ENCODE measurements at places on chromosomes 16 and 17. TPM values are rescaled to one million over a fixed set of nuclear protein-coding genes. Genes with fewer than 3 reads are reported as not detected.

DNA sequence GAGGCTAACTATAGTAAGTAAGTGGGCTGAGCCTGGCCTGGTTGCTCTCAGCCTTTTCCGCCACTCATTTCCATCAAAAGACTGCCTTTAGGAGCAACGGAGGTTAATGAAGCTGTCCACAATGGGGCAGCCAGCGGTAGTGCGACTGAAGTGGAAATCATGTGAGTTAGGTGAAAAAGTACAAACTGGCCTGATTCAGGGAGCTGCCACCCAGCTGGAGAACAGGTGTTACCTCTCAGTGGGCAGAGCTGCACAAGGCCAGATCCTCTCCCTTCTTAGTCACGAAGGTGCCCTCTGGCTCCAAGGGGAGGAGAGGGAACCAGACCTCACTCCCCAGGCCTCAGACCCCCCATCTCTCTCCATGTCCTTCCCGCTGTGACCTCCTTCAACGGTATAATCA lies 34.4 kb upstream of the CDRT4 start:
- DNase-seq = no peak

- no peak for DNase-seq
Observed at GRCh38 chr16:58119509-58119845, 9.7 kb downstream of the CFAP20 start.

DNA sequence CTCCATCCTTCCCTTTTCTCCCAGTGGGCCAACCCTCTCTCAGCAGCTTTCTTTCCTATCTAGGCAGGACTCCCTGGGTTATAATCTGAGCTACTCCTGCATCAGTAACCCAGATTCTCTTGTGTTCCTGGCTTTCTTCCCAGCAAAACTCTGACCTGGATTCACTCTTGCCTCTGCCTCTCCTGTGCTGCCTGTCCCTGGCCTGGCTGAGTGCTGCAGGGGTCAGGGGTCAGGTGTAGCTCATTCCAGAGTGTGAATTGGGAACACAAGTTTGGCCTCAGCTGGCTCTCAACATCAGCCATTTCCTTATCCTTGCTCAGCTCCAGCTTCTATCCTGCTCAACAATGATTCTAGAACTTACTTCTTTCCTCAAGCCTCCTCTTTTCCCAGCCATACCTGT lies 2.5 kb upstream of the ST6GALNAC2 start:
- DNase-seq = no peak

DNA sequence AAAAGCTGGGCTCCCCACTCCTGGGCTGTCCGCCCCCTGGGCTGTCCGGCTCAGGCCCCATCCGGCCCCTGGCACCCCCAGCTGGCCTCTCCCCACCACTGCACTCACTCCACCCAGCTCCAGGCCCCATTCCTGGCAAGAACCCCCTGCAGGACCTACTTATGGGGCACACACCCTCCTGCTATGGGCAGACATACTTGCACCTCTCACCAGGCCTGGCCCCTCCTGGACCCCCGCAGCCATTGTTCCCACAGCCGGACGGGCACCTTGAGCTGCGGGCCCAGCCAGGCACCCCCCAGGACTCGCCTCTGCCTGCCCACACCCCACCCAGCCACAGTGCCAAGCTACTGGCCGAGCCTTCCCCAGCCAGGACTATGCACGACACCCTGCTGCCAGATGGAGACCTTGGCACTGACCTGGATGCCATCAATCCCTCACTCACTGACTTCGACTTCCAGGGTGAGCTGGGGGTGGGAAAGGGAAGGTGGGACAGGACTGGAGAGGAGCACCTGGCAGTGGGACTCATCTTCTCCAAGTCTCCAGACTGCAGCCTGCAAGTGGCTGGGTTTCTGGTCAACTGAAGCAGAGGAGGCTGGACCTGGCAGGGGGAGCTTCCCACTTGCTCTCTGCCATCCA lies 17.6 kb downstream of the UNC119 start:
- DNase-seq = no peak

Gene SLFN11
- total RNA-seq = 47.3 TPM

All from urinary bladder (tissue), 4 donors.